GM10248 (cell line): ENCODE measurements at places on chromosomes 5 and 9.

DNA sequence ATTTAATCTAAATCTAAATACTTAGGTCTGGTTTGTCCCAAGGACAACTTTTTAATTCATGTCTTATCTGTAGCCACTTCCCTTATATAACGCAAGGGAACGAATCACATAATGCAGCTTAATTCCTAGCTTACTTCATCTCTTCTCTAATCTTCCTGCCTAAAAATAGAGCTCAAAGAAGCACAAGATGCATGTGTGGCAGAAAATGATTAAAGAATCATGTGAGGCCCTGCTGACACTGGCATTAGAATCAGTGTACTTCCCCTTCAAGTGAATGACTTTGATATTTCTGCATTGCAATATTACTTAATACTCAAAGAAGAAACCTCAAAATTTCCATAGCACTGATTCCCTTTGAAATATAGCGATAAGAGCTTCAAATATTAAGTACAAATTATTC lies 317.9 kb upstream of the FTMT start:
- no peak for DNase-seq

DNA sequence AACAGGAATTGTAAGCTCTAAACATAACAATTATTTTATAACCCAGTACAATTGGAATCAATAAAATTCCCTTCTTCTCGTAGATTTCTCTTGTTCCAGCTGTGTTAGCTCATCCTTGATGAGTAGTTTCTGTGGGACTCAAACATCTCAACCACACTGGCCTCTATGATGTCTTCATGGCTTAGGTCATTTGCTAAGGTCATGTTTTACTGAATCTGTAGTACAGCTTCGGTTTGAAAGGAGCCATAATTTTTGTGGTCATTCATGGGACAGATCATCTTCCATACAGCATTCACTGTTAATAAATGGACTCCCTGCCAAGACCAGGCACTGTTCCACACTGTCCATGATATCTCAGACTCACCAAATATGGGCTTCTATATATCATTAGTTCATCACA lies 369.0 kb upstream of the RFX3 start:
- DNase-seq: no peak

- no peak for DNase-seq
Observed at GRCh38 chr9:22103685-22104575, 94.8 kb upstream of the CDKN2B start.

GRCh38 chr5:98510143-98510985 lies 263.1 kb upstream of the RGMB start:
- no peak for DNase-seq

GRCh38 chr9:137202966-137203365 lies 2.4 kb upstream of the TPRN start:
- DNase-seq: no peak
